CD4-positive, alpha-beta T cell treated with Interleukin-4 for 1 hour (primary cell): ENCODE measurements at places on chromosomes 12 and 14.

DNA sequence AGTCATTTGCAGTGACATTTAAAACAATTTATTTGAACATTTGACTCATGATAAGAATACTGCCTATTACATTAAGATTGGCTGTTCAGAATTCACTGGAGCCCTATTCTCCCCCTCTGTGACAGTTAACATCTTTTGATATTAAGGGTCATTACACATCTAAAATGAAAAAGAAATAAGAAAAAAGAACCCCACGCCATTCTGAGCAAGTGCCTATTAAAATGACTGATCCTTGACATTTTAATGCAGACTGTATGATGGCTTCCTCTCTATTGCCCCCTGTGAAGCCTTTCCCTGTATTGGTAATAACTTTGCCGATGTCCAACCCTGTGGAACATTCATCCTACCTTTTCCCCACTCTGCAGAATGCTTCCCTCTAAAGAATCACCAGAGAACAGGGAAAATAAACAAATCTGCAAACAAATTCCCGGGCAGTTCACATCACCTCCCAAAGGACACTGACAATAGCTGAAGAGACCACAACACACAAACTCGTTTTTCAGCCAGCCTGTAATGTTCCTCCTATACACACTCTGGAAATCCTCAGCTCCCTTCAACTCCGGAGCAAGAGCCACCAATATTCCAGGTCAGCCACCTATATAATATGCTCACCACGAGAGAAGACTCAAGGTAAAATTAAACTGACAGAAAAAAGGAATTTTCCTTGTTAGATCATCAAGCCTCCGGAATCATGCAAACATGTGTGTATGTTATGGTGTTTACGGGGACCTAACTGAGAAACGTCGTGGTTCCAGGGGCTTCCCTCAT, 2.1 kb downstream of the NIN start:
- no peak for DNase-seq

DNA sequence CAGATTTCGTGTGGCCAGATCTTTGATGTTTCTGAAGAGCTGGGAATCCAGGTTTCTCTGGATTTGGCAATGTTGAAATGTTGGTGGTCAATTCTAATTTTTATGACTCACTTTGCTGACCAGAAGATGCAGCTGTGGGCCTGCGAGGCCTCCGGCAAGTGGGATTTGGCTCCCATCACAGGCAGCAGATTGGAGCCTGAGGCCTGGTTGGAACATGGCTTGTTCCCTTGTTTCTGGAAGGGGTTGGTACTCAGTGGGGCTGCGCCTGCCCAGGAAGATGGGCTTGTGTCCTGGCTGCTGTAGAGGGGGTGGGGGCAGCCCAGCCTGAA, 23.1 kb downstream of the FBRSL1 start:
- DNase-seq = no peak

DNA sequence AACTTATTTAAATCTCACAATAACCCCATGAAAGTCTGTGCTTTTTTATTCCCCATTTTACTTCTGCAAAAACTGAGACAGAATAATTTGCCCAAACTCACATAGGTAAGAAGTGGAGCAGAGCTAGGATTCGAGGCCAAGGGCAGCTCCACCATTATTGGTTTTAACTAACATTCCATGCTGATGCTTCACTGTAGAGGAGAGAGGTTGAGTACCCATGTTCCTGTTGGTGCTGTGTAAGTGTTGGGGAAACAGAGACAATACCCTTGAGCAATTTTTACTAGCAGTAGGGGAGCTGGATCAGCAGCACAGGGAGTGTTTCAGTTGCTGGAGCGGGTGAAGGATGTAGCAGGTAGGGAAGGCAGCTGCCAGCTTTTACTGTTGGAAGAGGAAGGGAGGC, 21.1 kb downstream of the RASSF8 start:
- DNase-seq = no peak

GRCh38 chr14:54333511-54333910, 63.3 kb upstream of the CDKN3 start:
- no peak for DNase-seq

- no peak for DNase-seq
These were observed 25.2 kb upstream of the MANSC4 start for GRCh38 chr12:27805238-27805637.

DNA sequence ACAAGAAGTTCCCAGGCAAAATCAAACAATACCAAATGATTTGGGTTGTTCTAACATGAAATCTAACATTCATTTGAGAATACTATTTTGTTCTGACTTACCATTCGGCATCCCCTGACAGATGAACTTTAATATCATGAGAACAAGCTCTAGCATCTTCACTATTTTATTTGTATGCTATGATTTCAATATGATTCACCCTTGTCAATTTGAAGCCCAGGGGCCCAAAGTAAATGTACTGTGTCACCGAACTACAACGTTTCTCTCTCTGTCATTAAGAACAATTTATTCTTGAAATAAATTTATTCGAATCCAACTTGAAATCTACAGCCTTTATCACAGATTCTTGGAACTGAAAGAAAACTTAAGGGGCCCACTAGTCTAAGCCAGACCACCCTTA, 146.2 kb upstream of the RASSF8 start:
- DNase-seq = no peak

- no peak for DNase-seq
These were observed 85.3 kb downstream of the SAMD4A start for GRCh38 chr14:54652188-54652587.

DNA sequence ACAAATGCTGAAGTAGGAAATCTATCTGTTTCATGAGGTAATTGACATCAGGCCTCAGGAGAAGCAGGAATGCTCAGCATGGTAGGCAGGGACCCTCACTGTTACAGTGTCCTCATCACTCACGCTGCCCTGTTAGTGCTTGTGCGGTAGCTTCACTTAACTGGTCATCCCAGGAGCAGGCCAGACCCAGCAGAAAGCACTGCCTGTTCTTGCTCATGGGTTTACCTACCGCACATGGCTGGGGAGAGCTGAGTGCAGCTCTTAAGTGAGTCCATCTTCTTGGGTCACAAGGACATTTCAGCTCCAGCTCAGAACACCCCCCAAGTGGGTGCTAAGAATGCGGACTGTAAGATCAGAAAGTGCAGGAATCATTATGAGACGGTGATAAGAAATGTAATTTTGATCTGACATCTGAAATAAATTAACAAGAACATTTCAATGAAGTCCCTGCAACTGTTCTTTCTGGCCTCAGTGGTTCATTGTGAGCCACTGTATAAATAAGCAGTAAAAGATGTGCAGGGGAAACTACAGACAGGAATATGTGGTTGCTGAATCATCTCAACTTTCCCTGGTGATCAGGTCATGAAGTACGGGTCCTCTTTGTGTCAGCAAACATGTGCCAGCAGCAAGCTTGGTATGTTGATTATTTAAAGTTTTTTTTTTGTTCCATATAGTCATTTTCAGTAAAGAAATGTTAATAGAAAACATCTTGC, 757.7 kb upstream of the TMEM132C start:
- DNase-seq = no peak

GRCh38 chr12:6919588-6919987, 5.2 kb downstream of the ENO2 start:
- DNase-seq = no peak
